ENCODE measurements at places on chromosomes 16 and 17.

GRCh38 chr16:62829607-62830006 is 793.4 kb upstream of the CDH8 start:
- DNase-seq: no peak

- no peak for DNase-seq
Observed at GRCh38 chr17:60137731-60138130, 12.0 kb upstream of the CA4 start.

GRCh38 chr17:8955021-8955959 is 10.2 kb downstream of the PIK3R5 start:
- no peak for DNase-seq

- DNase-seq: no peak
Observed at GRCh38 chr16:85940214-85940613, 41.3 kb downstream of the IRF8 start.

- DNase-seq: no peak
Observed at GRCh38 chr17:82267575-82268379, 5.7 kb downstream of the CSNK1D start.

GRCh38 chr17:36829676-36830075 is 107.6 kb upstream of the LHX1 start:
- DNase-seq: no peak

GRCh38 chr16:74586948-74587347 is 20.0 kb downstream of the GLG1 start:
- no peak for DNase-seq

DNA sequence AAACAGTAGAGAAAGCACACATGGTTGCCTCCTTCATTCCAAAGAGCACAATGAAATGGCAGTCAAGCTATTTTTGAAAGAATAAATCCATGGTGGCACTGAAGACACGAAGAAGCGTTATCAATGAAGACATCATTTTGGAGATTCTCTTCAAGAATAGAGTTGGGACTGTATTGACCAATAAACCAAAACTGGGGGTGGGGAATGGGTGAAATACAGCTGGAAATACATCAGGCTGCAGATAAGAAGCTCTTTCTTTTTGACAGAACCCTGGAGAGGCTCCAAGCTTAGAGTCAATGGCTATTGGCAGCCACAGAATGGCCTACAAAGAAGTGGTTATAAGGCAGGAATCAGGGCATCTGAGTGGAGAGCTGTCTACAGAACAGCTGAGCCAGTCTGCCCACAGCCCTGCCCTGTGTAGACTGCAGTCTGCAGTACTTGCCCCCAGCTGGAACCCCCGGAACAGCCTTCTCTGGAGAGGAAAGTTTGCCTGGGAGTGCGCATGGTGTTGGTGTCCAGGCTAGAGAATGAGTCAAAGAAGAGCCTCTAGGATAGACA is 100.4 kb downstream of the STX8 start:
- DNase-seq: no peak

Data from stimulated activated CD4-positive, alpha-beta T cell treated with anti-CD3 and anti-CD28 coated beads, Interleukin-15, amount 100 ng/mL, for 1 hour (primary cell).